Putamen (tissue), 1 donor: ENCODE measurements at places on chromosomes 3 and 15.

GRCh38 chr3:97974996-97975395, 2.8 kb upstream of the RIOX2 start:
- DNase-seq: no peak

- no peak for DNase-seq
Measured at GRCh38 chr15:69926006-69926405, 171.7 kb downstream of the TLE3 start.

GRCh38 chr3:41018855-41019254, 180.4 kb upstream of the CTNNB1 start:
- no peak for DNase-seq

DNA sequence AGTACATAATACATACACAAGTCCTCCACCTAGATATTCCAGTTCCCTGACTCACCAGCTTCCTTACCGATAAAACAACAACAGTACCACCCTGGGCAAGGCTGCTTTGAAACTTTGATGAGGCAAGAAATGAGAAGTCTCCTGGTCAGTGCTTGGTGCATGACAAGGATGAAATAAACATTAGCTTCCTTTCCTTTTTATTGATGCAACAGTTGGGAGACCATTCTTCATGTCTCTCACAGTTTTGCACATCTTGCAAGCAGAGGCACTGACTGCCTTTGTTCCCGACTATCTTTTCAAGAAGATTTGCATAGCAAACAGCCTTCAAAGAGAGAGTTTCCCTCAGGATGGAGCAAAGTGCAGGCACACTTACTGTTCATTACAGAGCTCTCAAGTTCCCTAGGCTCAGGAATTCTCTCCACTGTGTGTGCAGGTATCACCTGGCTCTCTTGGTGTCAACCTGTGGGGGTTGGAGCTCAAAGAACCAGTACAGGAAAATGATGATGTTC, 65.2 kb downstream of the MYLK start:
- DNase-seq: no peak

- DNase-seq: no peak
Measured at GRCh38 chr3:54800478-54800877, 127.4 kb downstream of the LRTM1 start.

DNA sequence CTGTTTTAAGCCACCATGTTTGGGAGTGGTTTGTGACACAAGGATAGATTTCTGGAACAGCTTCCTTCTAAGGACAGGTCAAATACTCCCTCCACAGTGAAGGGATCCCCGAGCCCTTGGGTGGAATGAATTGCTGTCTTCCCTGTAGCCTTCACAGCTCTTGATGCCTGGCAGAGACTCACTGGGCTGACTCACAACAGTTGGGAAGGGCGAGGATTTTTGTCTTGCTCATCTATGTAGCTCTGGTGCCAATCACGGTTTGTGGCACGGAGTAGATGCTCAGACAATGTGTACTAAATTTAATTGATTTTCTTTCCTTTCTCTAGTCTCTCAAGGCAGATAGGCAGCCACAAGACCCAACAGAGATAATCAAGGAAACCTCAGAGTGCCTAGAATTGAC, 27.0 kb downstream of the CRYGS start:
- DNase-seq: no peak

DNA sequence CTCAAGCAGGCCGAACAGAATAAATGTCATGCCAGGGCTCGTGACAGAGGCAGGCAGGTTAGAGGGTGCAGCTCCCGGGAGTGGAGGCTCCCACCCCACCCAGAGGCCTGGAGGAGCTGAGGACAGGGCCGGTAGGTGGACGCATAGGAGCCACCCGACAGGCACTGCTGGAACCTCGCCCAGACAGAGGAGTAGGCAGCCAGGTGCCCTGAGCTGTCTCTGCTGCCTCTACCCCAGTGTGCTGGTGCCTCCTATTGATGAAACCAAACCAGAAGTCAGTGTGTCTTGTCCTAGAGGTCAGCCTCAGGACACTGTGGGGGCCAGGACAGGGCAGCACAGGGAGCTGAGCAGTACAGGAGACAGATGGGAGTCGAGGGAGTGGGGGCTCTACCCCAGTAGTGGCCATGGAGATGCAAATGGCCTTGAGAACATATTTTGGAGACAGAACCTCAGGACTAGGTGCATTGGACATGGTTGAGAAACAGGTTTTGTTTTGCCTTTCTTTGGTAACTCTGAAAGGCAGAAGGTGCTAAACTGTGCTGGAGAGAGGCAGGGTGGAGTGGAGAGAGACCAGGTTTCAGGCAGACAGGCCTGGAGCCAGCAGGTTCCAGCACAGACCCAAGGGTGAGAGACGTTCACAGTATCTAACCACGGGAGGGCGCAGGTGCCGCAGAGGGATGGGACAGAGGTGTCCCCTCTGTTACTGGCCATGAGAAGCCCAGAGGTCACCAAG, 15.4 kb upstream of the KLF15 start:
- DNase-seq: no peak

DNA sequence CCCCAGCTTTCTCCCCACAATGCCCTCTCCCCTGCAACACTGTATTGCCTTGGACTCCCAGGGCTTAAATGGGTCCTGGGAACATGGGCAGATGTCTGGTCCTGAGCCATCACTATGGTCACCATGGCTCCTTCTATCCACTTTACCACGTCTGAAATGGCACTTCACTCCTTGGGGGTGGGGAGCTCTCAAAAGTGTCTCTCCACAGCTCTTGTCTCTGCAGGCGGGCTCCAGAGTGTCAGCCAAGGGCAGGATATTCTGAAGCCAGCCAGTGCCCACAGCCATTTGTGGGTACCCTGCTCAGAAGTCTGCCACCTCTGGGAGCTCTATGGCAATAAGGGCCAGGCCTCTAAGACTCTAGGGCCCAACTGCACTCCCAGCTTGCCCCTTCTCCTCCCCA, 163.9 kb downstream of the PPM1L start:
- no peak for DNase-seq

GRCh38 chr3:112293368-112294321, at the start of gene SLC9C1:
Gene SLC9C1, minus strand, starts transcription at chr3:112294216. Its CDS starts 7,425 bp downstream, at chr3:112286791.
- peak; percentile 76 for DNase-seq

- DNase-seq: no peak
Measured at GRCh38 chr3:120831066-120831465, 76.9 kb upstream of the STXBP5L start.

GRCh38 chr3:179995406-179995805, 41.3 kb downstream of the PEX5L start:
- no peak for DNase-seq

DNA sequence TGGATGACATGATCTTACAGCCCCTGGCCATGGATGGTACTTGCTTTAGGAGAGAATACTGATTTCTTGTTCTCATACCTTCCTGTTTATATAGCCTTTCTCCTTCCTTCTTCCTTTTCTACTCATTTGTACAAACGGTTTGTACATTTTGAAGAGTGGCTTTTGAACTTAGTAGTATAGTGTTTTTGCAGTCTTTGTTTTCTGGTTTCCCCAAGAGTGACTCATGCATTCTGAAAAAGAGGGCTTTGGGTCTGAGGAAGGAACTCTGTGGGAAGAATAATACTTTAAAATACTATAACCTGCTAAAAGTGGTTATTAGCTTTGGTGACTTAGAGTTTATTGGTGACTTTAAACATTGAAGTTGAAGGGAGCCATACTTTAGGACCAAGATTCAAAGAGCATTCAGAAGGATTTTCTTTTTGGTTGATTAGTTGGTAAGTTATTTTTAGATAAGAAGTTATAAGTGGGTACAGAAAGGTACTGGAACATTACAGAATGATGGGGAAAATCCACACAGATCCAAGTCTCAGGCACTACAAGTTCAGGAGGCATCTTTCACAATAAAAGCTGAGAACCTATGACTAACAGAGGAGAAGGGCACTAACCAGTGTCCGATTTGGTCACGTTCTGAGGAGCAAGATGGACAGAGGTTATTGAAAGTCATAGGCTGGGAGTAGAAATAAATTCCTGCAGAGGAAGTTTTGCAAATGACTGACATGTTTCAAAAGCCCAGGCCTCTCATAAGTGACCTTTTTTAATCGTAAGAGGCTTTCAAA, 369.6 kb upstream of the AZI2 start:
- no peak for DNase-seq

DNA sequence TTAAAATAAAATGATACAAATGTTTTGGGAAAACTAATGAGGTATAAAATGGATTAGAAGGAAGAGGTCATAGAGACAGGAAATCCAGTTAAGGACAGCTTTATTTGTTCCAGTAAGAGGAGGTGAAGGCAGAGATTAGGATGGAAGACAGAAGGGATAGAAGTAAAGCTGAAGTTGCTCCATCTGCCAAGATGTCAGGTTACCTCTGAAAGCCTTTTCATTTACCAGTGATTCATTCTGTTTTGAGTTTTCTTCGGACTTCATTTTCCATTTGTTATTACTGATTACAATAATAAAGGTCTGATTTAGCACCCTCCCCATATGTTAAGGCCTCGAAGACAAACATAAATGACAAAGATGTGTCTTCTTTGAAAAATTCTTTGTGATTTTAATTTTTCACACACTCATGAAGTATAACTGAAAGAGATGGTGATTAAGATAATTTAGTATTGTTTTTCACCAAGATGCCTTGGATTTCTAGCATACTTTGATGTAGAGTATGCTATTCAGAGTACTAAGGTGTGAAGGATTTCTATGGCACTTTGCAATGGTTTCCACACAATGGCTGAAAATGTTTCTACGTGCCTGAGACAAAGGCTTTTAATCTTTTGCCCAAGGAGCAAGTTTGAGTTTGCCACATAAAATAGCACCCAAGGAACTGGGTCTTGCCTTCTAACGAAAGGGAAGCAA, 75.4 kb upstream of the PLAAT1 start:
- DNase-seq: no peak

DNA sequence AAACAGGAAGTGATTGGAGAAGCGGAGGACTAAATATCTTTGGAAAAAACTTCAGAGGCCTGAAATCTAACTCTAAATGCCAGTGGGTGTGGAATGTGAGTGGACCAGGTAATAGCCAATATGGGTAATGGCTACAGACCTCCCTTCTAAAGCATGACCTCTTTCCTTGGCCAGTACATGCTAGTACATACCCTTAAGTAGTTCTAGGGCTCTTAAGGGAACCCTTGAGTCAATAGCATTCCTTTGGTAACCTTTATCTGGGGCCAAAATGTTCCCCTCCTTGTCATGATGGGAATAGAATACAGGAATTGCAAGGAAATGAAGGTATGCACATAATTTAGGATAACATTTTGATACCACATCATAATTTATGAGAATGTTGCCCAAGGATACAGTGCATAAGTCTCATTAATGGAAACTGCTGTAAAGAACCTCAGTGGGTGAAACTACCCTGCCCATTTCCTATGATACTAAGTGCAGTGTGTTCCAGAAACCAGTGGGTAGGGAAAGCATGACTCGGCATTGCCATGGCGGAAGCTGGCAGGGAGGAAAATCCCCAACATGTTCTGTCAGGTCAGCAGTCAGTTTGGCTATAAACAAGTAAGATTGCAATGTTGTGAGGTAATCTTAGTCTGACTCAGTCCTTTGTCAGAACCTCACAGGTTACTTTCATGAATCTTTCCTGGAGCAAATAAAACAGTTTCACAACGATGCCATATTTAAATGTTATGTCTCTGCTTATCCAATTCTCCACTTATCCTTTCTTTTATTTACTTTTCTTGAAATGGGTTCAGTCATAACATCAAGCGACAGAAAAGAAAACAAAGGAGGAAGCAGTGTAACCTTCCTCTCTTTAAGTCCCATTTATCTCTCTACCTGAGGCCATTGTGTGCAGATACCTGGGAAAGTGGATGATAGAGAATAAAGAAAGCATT, 23.5 kb upstream of the RAP2B start:
- no peak for DNase-seq

GRCh38 chr3:133944641-133945380, 49.1 kb upstream of the RAB6B start:
- no peak for DNase-seq

DNA sequence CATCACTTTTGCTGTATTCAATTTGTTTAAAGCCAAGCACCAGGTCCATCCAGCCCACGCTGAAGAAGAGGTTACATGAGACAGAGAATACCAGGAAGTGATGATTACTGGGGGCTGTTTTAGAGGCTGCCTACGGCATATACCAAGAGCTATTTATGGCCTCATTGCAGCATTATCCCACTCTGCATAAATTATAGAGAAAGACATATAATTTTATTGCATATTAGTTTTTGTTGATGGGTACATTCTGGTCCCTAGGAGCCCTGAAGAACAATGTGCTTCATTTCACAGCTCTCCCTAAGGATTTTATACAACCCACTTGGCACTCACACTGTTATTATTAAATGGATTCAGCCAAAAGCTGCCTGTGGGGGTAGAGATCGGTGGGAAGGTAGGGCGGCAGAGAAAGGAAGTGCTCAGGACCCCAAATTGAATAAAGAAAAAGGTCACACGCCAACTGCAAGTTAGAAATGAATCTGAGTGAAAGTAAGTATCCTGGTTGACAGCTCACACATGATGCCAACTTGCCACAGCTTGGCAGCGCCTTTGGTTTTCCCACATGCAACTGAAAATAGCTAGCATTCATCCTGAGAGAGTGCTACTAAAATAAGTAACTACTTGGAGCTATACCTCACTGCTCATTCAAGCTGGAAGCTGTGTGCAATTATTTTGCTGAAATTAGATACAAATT, 73.7 kb downstream of the CCNL1 start:
- peak; percentile 81 for DNase-seq

DNA sequence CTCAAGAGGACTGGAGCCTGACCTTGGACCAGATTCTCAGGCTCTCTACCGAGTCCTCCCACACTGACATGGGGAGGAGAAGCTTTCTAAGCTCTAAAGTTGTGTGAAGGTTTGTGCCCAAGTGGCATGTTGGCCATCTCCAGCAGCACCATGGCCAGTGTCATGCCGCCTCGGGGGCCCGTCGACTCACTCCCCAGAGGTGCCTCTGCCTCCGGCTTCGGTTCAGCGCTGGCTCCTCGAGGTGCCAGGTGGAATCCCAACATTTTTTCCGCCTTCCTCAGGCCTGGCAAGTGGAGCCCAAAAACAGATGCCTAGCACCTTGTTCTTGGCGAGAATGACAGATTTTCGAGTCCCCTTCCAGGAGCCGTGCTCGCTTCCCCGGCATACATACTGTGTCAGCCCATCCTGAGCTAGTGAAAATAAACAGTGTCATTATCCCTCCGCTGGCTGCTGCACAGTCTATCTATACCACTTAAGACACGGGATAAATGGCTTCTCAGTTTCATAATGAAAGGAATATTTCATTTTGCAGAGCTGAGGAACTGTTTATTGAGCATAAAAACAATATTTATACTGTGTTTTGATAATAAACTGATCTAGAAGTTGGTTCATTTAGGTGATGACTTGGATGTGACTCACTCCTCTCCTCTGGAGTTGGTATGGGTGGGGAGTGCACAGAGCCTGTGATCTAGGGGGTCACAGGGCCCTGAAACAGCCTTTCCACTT, 328.5 kb upstream of the TLE3 start:
- DNase-seq: no peak

- DNase-seq: no peak
Measured at GRCh38 chr3:149452036-149452435, 22.5 kb upstream of the TM4SF4 start.

- DNase-seq: no peak
Measured at GRCh38 chr3:57729334-57730045, 26.6 kb upstream of the SLMAP start.

- peak; percentile 55 for DNase-seq
Measured at GRCh38 chr3:182793663-182794454, 555 bp downstream of the ATP11B start.

- no peak for DNase-seq
Measured at GRCh38 chr3:180690061-180690460, 10.8 kb upstream of the CCDC39 start.

- no peak for DNase-seq
Measured at GRCh38 chr3:10647376-10647775, 142.0 kb upstream of the ATP2B2 start.

- DNase-seq: no peak
Measured at GRCh38 chr3:113374078-113374477, 67.2 kb downstream of the CFAP44 start.
